Kidney tubule cell (primary cell): ENCODE measurements at places on chromosomes 16 and 17.

DNA sequence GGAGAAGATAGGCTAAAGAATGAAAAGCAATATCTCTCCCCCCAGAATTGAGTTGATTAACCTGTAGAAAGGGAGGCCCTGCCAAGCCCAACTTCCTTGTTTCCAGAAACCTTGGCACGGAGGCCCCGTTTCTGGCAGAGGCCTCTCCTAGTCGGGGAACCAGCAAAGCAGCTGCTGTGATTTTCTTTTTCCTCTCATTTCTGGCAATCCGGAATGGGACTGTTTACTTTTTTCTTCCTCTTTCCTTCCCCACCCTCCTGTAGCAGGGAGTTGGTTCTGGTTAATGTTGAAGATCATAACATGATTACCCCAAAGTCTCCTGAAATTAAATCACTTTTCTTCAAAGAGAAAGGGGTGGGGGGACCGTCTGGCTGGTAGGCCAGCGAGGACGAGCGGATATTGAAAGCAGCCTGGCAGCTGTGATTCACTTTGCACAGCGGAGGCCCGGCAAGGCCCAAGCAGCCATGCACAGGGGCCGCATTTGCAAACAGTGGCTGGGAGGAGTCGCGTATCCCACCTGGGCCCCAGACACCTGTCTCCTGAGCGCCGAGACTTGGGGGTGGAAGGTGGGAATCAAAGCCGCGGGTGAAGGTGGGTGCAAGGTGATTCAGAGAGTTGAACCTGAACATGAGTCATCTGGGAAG lies 51.5 kb downstream of the NTN1 start:
- DNase-seq, result no peak

DNA sequence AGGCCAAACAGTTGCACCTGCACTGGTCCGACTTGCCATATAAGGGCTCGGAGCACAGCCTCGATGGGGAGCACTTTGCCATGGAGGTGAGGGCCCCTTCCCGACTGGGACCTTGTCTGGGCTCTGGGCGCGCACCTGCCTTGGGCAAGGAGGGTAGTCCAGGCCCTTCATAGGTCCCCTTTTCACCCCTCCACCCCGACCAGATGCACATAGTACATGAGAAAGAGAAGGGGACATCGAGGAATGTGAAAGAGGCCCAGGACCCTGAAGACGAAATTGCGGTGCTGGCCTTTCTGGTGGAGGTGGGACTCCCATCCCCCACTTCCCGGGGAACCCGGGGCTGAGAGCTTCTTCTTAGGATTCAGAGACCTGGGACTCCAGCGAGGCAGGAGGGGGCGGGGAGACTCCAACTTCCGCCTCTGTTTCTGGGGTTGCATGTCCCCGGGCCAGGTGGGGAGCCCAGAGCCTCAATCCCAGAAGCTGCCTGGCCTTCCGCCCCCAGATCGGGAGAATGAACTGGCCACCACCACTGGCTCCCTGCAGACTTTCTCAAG lies 7.8 kb downstream of the CA4 start:
- DNase-seq, result no peak

DNA sequence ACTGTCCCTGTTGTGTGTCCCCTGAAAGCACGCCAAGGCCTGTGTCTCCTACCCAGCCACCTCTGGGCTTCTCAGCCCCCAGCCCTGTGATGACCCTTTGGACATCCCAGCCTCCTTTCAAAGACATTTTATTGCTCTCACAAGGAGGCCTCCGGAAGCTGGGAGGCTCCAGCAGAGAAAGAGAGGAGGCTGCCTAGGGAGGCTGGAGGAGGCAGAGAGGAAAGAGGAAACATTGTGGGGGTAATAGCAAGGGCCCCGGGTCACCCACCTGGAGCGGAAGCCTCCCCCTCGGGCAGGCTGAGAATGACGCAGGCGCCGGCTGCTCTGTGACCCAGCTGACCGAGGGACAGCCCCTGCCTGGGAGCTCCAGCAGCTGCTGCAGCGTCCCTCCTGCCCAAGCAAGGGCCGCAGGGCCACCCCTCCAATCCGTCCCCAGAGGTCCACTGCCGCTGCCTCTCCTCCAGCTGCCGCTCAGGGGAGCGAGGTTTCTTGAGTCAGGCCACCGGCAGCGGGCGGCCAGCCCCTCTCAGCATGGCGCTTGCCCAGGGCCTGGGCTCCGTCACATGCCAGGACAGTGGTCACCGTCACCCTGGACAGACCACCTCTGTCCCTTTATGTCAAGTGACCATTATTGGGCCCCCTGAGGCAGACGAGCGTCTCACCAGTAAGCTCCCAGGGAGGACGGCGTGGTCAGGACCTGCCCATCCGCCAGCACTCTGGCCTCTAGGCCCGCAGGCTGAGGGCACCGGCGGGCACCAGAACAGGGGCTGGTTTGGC lies 29.3 kb downstream of the ACTG1 start:
- no peak for DNase-seq

DNA sequence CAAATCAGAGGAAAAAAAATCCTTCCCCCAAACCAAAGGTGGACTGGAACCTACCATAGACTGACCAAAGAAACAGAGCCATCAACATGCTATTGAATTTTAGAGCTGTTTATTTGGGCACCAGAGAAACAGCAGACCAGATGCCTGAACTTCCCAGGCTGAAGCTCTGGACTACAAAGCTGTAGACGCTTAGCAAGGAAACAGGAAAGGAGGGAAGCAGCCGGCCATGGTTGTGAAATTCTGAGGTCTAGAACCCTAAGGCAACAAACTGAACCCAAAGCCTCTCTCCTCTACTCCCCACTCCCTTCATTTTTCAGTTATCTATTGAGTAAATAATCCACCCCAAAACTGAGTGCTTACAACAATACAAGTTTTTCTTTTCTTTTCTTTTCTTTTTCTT lies 45.4 kb upstream of the MEIOC start:
- DNase-seq, result no peak

GRCh38 chr17:31521632-31522283 lies 130.3 kb downstream of the RAB11FIP4 start:
- DNase-seq, result no peak

DNA sequence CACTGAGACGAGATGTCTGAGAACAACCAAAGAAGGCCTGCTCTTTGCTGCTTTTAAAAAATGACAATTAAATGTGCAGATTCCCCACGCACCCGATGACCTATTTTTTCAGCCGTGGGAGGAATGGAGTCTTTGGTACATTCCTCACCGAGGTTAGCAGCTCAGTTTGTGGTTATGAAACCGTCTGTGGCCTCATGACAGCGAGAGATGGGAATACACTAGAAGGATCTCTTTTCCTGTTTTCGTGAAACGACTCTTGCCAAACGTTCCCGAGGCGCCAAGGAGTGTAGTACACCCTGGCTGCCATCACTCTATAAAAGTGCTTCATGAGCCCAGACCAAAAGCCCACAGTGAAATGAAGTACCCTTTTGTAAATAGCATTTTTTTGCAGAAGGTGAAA lies 87.8 kb downstream of the CRISPLD2 start:
- no peak for DNase-seq

GRCh38 chr17:35116845-35117244 lies 2.8 kb downstream of the RAD51D start:
- no peak for DNase-seq

- DNase-seq, result peak; percentile 8
Measured at GRCh38 chr17:49730078-49730784, 22.5 kb upstream of the SLC35B1 start.

DNA sequence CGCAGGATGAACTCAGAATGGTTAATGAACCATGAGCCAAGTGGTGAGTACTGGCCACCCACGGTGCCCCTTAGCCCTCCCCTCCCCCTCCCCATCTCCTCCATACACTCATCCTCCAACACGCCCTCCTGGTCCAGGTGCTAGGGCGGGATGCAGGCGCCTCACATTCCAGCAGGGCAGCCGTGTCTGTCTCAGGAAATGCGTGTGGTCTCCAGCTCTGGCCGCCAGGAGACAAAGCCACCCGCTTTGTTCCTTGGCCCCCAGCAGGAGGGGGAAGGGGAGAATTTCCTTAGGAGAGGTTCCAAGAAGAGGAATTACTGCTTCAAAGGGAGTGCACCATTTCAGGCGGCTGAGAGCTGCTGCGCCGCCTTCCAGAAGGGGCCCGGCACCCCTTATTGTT lies 29.7 kb upstream of the RMI2 start:
- DNase-seq, result peak; percentile 98

DNA sequence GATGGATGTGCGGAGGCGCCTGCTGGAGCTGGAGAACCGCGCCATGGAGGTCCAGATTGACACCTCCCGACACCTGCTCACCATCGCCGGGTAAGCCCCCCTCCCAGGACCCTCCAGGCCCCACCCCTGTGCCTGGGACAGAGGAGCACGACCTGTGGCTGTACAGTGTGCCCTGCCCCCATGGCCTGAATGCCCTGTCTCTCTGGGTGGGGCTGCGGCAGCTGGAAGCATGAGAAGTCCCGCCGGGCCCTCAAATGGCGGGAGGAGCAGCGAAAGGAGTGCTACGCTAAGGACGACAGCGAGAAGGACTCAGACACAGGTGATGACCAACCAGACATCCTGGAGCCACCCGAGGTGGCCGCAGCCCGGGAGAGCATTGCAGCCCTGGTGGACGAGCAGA lies 11.2 kb downstream of the BTBD17 start:
- DNase-seq, result no peak

- DNase-seq, result no peak
Measured at GRCh38 chr17:63925615-63926014, 6.5 kb downstream of the CD79B start.

GRCh38 chr16:56600398-56600999 lies 7.9 kb upstream of the MT2A start:
- DNase-seq, result peak; percentile 53

DNA sequence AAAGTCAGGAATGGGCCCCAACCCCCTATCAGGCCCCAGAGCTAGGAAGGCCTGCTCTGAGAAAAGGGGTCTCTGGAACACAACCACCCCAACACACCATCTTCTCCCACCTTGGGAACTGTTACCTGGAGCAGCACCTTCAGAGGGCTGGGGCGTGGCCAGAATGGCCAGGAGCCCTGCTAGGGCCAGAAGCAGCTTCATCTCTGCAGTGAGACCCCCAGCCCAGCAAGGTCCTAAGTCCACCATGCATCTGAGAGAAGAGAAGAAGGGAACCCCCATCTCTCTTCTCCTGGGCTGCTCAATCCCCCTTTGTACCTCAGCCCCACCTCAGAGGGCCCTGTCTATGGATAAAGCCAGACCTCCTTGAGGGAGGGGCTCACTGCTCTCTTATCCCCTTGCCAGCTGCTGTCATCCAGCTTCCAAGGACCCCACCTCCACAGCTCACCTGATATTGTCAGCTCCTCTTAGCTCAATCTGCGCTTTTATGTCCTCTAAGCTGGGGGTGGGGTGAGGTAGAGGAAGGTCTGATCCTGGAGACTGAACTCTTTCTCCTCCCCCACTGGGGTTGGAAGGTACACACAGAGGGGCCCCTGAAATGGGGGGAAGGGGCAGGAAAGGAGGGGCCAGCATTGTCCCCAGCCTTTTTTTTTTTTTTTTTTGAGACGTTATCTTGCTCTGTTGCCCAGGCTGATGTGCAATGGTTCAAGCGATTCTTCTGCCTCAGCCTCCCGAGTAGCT lies at the start of gene MPO:
MPO (minus strand) TSS at position 456 of the 738 bp plus-strand sequence; CDS start at position 279, 177 bp downstream.
- DNase-seq, result no peak

GRCh38 chr17:45098869-45099616 lies 33.3 kb downstream of the PLCD3 start:
- peak; percentile 76 for DNase-seq

DNA sequence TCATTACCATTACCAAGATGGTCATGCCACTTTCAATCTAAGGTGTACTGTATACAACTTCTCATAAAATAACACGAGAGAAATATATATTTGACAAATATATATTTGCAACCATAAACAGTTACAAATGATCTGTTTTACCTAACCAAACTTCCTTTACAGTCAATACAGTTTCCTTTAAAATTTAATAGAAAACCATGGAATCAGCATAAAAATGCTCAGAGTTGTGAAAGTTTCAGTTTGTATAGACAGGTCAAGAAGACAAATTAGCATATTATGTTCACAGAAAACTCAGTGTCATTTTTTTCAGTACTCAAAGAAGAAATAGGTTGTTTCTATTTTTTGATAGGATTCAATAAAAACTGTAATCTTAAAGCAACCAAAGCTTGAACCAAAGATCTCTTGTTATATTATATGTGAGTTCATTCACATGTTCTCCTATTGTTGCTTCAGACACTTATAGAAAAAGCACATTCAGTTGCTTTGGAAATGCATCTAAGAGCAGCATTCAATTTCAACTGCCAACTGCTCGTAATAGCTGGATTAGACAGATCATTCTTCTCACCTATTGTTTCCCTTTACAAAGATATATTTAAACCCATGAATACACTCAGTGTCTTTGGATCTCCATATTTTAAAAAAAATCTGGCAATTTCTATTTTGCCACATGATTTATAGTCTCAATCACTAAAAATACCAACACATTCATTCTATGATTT lies 15.1 kb downstream of the SSH2 start:
- no peak for DNase-seq

DNA sequence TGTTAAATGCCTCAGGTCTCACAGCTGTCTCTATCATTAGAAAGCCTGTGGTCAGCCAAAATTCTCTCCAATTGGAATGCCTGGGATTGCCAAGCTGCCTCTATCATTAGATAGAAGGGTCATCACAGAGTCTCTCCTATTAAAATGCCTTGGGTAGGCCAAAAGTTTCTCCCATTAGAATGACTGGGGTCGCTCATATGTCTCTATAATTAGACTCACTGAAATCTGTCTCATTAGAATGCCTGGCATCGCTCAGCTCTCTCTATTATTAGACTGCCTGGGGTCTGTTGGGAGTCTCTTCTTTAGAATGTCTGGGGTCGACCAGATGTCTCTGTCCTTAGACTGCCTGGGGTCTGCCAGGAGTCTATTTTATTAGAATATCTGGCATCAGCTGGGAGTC lies 2265.1 kb downstream of the TP53TG3F start:
- no peak for DNase-seq

DNA sequence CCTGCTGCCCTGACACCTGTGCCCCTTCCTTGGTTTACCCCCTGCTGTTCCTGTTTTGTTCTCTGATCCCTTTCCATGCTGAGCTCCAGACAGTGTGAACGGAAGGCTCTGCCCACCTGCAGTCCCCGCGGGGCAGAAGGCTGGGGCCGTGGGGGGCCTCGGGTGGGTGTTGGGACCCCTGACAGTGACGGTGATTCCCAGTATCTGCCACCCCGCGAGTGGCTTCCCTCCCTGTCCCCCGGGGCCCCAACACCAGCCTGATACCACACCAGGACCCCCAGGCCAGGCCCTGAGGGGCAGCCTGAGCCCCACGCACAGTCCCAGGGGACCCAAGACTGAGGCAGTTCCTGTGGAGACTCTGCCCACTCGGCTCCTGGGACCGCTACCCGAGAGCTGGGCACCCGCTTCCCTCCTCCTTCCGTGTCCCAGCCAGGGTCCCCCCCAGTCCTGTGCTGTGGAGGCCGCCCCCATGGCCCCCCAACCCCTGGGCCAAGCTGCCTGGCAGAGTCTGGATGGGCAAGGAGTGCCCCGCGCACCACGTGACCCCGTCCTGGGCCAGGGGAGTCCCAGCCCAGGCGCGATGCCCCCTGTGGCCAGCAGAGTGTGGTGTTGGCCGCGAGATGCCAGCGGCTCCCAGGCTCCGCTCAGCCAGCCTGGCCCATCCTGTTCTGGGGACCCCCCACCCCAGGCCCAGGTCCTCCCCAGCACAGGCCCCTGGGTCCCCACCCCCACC lies 10.0 kb upstream of the C1QTNF8 start:
- peak; percentile 60 for DNase-seq
